ENCODE measurements at places on chromosomes 12 and 14.

DNA sequence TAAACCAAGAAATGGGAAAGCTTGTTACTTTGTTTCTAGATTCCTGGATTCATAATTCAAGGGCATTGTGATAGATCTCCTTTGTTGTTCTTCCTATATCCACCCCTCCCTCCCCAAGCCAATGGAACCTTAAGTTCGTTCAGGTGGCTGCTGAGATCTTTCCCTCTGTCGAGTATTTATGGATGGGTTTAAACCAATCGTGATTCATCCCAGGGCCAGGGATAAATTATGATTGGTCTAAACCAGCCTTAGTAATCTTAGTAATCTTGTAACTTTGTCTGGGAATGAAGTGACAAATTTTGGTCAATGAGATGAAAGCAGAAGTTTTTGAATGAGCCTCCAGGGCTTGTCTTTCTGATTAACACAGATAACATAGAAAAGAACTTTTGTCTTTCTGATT is 56.1 kb upstream of the PCED1B start:
- no peak for DNase-seq

DNA sequence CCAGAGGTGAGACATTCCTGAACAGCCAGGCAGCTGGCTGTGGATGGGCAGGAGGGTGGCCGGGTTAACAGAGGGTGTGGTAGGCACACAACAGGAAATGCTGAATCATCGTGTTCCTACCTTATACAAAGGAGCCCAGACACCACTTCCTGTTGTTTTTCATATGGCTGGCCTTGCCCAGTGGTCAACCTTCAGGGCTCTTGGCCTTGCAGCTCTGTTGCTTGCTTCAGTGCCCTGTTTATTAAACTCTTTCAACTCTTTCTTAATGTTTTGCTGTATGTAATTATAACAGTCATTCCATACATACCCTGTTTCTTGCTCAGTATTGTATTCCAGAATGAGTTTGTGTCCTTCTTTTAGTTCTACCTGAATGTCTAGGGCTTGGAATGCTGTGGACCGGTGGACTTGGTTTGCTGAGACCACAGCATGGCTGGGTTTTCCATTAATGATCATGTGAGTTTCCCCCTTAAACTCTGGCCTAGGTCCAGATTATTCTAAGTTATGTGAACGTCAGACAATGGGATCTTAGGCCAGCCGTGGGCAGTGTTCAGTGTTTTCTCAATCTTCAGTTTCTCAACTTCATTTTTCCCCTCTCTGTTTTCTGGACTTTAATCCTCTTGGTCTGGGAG is 11.9 kb downstream of the CFAP54 start:
- peak; percentile 19 for DNase-seq

- no peak for DNase-seq
Measured at GRCh38 chr14:94364037-94364436, 24.4 kb downstream of the SERPINA1 start.

DNA sequence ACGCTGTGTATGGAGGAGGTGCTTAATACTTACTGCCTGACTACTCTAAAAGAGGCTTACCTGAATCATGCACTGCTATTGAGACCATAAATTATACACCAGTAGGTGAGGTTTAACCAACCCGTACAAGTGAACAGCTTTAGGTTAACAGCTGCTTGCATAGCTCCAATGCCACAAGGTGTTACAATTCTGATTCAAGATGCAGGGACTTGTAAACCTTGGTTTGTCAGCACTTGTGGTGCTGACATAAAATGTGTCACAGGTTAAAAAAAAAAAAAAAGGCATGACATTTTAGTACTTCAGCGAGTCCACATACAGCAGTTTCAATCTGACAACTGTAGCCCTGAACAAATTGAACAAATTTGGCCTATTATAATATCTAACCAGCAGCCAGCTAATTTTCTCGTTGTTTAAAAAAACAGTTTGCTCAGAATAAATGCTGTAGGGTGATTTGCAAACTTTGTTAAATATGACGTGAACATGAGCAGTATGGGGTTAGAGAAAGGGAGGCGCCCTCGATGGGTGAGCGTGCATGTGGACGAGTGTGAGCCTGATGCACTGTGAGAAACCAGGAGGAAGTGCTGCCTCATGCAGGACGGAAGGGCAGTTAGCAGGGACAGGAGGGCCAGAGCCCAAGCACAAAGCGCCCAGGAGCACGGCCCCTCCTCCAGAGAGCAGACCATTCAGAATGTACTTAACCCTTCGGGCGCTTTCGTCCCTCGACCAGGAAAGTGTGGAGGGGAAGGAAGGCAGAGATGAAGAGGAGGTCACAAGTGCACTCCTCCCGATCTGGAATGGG is 44.7 kb downstream of the TCHP start:
- no peak for DNase-seq

DNA sequence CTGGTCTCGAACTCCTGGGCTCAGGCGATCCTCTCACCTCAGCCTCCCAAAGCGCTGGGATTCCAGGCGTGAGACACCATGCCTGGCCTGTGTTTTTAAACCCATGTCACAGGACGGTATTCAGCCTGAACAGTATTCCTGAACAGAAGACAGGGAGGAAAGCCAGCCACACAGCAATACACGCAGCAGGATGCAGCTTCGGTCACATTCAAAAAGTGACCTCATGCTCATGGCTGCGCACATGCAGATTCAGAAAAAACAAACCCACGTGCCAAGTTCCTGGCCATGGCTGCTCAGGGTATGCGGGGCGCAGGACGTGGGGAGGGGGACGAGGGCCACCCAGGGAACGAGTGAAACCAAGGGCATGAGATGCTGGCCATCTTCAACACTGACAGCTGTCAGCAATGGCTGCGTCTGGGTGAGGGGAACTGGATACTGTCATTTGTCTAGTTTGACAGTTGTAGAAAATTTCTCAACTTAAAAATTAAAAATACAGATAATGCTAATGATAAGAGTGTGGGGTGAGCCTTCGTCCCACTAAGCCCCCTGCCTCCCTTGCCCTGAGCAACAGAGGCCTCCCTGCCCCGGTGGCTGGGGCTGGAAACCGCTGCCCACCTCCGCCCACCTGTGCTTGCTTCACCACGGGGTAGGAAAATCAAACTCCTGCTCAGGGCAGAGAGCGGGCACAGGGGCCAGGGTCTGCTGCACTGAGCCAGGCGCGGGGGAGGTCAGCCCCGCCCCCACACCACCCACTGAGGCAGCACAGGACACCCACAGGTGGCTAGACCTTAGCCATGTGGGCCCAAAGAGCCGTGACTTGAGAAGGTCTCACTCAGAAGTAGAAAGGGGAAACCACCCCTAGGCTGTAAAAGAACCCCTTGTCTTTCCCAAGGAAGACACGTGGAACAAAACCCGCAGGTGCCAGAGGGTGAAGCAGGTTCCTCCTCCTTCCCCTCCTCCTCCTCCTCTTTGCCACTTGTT is 84.2 kb downstream of the SCARB1 start:
- no peak for DNase-seq
